ENCODE measurements at places on chromosomes 1 and 21. TPM values are rescaled to one million over a fixed set of nuclear protein-coding genes. Genes with fewer than 3 reads are reported as not detected.

DNA sequence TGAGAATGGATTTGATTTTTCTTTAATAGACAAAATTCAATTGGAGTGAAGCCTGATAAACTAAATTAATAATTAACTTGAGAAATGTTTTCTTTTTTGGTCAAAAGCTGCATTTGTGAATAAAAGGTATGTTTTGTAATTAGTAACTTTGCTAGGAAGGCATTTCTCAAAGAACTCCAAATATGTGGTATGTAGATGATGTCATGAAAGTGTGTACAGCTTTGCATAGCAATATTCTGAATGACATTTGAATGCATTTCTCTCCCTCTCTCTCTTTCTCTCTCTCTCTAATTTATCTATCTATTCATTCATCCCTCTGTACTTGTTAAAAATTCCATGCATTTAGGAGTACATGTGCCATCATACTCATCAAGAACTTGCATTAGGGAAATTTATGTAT lies 109.1 kb upstream of the ADAMTS5 start:
- H3K27me3 ChIP-seq, result no peaks in the 10 kb centered on the region
- H3K4me1 ChIP-seq, result peaks cover 19% of the 10 kb centered on the region
- no peaks in the 10 kb centered on the region for H3K36me3 ChIP-seq
- peak; percentile 8 for DNase-seq
- no peak overlapping the region for H3K27ac ChIP-seq

DNA sequence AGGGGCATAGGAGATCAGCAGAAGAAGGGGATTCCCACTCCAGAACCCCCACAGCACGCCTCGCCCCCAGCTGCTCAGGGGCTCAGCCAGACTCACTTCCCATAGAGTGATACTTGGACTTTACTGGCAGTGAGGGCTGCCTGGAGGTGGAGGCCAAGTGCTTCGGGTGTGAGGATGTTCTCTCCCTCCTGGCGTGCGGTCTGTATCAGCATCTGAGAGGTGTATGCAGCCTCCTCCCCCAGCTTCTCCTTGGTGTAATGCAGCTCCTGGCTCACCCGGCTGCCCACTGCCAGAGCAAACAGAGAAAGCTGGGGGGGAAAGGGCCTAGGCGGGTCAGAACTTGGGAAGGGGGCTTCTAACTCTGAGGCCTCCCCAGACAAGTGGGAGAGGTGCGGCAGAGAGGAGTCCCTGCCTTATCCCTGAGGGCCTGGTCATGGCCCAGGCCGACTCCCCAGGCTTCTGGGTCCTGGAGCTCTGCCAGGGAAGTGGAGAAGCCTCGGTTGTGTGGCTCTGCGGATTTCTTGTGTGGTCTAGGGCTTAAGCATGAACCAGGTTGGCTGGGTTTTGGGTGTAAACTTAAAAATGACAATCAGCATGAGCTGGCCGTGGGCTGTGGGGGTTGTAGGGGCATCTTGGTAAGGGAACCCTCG lies 10.9 kb downstream of the PTCH2 start:
- H3K4me3 ChIP-seq, result no peak overlapping the region
- no peaks in the 10 kb centered on the region for H3K36me3 ChIP-seq
- no peaks in the 10 kb centered on the region for H3K4me1 ChIP-seq
- H3K27me3 ChIP-seq, result no peaks in the 10 kb centered on the region

GRCh38 chr1:1827089-1827848 lies 49.0 kb upstream of the NADK start:
- DNase-seq, result peak; percentile 60
- H3K27me3 ChIP-seq, result no peaks in the 10 kb centered on the region
- no peak overlapping the region for H3K4me3 ChIP-seq
- H3K36me3 ChIP-seq, result peaks cover 29% of the 10 kb centered on the region
- H3K27ac ChIP-seq, result peak overlapping the region; percentile 80

The CELA3A gene
- not detected for total RNA-seq

The RAD54L gene
- total RNA-seq, result 3.0 TPM

Data from GM23248 (cell line).